ENCODE measurements at places on chromosomes 12 and 14.

DNA sequence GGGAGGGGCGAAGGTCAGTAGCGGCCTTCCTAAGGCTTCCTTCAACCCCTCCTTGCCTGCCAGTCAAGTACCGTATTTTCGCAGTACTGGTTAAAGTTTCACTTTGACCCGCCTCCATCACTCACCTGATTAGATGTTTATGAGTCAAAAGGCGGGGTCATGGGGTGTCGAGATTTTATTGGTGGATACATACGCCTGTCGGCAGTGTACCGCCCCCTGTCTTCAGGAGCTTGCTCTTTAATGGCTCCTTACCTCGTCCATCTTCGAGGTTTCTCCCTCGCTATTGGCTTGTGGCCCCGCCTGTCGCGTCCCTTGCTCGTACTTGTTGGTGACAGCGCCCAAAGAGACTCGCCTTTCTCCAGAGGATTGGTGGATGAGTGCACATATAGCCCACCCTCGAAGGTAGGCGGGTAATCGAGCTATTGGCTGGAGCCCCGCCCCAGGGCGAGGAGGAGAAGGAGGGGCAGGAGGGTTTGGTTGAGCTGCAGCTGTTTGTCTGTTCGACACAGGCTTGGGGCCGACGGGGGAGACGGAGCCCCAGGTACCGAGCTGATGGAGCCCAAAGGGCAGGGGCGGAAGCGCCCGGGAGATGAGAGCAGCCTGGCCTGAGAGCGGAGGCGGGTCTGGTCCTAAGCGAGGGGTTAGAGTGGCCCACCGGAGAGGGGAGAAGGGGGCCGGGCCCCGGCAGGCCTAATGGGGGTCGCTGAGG, at the start of gene RAB5B:
TSS of gene RAB5B (plus strand) at position 480 of the 709 bp plus-strand sequence. CDS start 12,883 bp downstream, outside the sequence.
- DNase-seq, result peak; percentile 100

DNA sequence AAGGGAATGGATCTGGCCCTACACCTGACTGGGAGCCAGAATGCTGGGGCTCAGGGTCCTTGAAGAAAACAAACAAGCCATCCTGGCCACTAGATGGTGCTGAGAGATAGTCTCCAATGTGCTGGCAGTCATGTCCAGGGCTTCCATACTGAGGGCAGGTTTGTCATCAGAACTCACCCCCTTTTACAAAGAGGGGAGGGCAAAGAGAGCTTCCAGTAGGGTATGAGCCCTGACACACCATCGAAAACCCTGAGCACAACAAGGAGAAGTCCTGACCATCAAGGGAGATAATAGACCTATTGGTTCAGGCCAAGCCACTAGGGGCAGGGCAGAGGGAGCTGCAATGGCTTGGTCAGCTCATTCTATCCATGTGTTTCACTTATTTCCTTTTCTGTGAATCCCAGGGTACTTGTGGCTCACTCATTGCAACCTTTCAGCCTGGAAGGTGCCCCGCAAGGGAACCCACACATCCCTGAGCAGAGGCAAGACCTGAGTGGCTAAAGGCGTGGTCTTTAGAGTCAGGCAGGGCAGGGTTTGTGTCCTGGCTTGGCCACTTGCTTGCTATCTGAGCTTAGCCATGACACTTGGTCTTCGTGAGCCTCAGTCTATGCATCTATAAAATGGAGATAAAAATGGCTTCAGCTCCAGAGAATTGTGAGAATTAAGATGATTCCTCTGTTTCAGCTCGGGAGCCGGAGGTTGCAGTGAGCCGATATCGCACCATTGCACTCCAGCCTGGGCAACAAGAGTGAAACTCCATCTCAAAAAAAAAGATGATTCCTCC, 6.2 kb upstream of the PLEKHH1 start:
- DNase-seq, result peak; percentile 42

DNA sequence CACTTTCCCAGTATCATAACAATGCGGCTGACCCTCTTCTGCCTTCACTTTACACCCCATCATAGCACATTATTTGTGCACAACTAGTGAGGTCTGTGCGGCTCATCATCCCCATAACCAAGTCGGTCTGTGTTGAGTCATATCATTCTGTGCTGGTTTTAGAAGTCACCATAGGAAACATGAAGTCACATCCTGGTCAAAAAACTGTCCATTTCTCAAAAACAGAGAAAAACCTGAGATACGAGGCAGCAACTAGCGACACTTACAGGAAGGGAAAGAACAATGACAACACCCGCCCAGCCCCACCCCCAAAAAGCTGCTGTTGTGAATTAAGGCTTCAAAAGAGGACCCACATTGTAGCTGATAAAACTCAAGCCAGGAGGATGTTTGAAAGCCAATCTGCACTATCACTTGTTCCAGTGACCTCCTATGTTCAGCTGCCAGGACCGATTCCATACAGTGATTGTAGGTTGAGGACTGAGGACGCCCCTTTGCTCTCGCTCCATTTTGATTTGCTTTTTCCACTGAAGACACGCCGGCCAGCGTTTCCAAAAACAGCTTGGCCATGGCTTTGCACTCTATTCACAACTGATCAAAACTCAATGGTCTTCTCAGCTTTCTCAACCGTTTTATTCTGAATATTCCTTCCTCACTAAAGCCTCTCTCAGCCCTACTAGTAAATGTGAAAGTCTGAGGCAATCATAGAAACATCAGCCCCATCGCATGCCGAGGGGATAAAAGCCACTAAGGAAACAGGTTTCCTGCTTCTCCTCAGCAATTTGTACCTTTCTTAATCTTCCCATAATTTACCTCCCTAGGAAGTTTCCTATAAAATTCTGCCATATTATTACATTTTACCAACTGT, 87.5 kb downstream of the DUSP16 start:
- no peak for DNase-seq

DNA sequence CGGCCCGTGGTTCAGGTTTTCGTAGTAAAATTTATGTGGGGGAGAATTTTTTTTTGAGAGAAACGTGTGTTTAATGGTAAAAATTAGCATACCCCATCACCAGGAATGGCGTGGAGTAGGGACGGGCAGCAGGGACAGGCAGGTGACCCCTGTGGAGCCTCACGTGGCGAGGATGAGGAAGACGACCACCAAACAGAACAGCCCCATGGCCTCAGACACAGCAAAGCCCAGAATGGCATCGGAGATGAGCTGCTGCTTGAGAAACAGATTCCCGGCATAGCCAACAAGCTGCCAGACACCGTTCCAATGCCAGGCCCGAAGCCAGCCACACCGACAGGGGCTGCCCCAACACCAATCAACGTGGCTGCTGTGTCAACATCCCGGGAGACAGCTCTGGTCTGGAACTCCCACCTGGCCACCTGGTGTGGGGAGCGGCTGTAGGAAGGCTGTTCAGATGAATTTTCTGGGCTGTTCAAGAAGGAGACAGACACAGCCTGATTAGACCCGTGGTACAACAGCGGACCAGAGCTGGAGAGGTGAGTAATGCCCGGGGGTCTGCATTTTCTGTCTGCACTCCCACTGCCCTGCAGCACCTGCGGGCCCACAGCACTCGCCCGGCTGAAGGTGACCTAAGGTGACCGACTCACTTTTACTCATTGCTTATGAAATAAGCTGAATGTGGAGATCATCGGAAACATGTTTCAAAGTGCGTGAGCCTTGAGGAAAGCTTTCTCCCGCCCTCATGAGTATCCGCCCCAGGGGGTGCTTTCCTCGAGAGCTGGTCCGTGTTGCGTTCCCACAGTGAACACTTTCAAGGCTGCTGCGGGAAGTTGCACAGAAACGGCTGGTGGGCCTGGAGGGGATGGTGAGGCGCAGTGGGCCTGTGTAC, 10.6 kb downstream of the TMEM121 start:
- DNase-seq, result no peak

DNA sequence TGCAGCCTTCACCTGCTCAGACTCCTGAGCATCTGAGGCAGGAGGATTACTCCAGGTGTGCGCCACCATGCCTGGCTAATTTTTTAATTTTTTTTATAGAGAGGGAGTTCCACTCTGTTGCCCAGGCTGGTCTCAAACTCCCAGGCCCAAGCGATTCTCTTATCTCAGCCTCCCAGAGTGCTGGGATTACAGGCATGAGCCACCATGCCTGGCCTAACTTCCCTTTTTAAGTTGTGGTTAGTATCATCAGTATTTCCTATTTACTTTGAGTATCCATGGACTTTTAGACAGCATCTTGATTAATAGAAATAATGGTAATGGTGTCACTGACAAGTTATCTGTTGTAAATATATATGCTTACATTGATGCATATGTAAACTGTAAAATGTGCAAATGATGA, 116.9 kb downstream of the FGD4 start:
- DNase-seq, result no peak

DNA sequence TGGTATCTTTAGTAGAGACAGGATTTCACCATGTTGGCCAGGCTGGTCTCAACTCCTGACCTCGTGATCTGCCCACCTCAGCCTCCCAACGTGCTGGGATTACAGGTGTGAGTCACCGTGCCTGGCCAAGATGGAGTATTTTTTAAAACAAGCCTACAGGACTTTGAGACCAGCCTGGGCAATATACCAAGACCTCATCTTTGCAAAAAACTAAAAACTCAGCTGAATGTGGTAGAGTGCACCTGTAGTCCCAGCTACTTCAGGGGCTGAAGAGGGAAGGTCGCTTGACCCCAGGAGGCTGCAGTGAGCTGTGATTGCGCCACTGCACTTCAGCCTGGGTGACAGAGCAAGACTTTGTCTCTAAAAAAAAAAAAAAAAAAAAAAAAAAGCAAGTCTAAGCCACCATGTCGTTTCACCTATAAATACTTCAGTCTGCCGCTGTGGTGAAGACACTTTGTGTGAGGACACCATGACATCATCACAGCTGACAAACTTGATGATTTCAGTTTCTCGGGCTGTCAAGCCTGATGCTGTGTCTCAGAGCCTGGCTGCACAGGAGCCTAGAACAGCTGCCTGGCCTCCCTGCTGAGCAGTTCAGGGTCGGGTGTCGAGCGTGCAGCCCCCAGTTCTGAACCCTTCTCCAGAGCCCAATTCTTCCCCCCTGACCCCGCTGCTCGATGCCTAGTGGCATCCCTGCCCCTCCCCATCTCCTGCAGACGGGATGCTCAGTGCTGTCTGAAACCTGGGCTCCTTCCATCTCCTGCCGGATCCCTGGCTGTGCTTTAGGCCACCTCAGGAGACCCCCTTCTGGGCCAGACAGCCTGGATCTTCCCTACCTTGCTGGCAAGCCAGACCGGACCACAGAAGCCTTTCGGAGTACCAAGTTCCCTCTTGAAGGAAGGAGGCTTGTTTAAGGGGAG, 119.2 kb upstream of the EVL start:
- DNase-seq, result peak; percentile 37

- DNase-seq, result no peak
Observed at GRCh38 chr14:93231129-93231979, 24.3 kb downstream of the UBR7 start.

GRCh38 chr14:89165189-89166181, 251.5 kb downstream of the FOXN3 start:
- no peak for DNase-seq
